ENCODE measurements at places on chromosomes 5 and 9. TPM values are rescaled to one million over a fixed set of nuclear protein-coding genes. Genes with fewer than 3 reads are reported as not detected.

- DNase-seq, result no peak
Observed at GRCh38 chr9:6525326-6526045, 112.5 kb downstream of the UHRF2 start.

DNA sequence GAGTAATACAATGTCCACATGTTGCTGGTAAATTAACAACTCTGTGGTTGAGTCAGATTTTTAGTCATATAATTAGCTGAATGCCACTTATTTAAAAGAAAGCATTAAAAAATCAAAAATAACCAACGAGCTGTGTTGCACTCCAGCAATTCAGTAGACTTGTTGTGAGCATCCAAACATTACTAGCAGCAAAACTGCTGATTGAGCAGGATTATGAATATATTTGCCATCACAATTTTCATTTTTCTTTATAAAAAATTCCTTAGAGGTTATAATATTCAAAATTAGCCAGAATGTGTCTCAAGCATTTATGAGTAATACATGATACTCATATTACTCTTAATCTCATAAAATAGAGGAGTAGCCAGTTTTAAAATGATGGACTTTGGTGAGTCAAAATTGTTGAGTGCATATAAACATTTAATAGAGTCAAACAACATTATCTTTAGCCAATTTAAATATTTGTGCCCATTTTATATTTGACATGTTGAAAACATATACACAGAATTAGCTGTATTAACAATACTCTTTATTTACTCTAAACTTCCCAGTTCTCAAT, 44.0 kb downstream of the ST8SIA4 start:
- no peak for DNase-seq

The IFNA21 gene
- total RNA-seq, result not detected

The PCDHB10 gene
- 0.84 TPM for total RNA-seq

The PKD2L2 gene
- 0.81 TPM for total RNA-seq

The MCCC2 gene
- 115 TPM for total RNA-seq

DNA sequence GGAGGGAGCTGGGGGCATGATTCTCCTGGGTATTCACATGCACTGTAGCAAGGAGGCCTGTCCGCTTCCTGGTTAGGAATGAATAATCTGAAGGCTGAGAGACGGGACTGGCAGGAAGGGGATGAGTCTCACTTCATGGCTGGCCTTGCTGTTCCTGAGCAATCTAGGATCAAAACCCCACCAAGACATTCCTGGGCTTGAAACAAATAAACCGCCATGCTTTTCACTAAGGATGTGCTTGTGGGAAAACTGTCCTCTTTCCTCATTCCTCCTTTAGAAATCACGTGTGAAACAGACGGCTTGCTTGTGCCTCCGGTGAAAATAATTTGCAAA, 132.8 kb downstream of the MACROH2A1 start:
- no peak for DNase-seq

DNA sequence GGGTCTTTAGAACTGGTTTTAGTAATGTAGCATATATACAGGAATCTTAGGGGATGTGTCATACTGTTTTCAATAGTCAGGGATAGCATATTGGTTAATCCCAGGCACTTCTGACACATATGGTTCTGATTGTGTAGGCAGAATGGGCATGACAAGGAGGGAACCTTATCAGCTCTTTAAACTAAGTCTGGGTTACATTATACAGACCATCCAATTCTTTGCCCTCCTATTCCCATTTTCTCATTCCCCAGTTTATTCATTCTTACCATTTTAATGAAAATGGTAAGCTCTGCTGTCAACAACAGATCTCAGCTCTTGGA, 85.1 kb downstream of the NDUFAF2 start:
- DNase-seq, result no peak

GRCh38 chr9:87179553-87180340, 232.4 kb upstream of the GAS1 start:
- DNase-seq, result no peak

DNA sequence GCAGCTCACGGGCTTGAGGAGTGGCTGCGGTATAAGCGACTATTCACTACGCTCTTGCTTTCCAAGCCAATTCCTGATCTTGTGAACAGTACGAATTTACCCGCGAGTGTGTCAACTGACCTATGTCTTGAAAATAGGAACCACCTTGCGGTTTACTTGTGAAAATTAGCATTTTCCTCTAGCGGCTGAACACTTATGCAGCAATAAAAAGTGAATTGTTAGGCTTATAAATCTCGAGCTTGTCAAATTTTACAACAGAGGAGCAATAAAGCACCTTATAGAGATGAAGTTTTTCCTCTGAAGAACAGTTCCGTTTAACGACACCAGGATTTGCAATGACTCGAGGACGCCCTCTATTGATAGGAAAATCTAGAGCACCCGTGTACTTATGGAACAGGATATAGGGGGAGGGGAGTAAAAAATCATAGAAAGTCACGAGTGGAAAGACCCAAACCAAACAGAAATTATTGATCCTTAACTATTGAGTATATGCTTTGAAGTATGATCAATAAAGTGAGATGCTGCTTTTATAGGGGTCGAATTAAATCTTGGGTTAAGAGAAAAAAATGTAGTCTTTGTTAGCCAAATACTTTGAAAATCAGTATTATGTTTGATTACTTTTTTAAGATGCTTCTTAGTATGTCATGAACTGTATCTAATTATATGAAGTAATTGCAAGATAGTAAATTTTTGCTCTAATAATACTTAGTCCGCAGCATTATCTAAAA, 1.9 kb upstream of the RGMB start:
- DNase-seq, result no peak

GRCh38 chr5:91443023-91443422, 59.9 kb upstream of the ARRDC3 start:
- DNase-seq, result no peak

DNA sequence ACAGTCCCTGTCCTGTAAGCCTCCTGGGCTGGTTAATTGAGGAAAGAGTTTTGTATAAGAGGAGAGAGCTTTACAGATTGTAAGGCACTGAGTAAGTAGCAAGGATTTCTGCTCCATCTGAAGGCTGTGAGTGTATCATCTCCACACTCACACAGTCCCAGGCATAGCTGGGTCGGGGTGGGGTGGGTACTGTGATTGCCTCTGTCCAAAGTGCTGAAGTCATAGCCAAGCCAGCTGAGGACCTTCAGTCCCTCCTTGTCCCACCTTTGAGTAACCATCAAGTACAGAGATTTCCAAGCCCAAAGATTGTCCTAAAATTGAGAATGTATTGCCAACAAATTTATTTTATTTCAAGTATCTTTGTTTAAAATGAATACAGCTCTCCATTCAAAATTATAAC, 5.5 kb upstream of the DNAJB5 start:
- DNase-seq, result no peak

The ENDOG gene
- 84.4 TPM for total RNA-seq

The LTC4S gene
- total RNA-seq, result 10.3 TPM

- no peak for DNase-seq
Observed at GRCh38 chr5:66553916-66554575, 42.1 kb upstream of the MAST4 start.

DNA sequence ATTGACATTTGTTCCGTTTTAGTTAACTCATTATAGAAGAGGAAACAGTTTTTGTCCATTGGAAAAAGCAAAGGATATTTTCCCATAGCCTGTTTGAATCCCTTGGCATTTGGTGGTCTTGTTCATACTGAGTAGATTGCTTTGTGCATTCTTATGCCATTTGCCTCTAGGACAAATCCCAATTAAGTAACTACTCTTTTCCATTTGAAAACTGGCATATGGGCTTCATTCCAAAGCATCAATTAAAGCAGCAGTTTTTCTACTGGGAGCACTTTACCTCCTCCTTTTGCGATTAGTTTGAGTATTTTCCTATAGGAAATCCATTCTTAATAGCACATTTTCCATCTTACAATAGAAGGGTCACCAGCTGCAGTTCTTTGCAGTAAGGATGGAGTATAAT, 31.2 kb downstream of the GPR21 start:
- DNase-seq, result no peak
